ENCODE measurements at places on chromosomes 7 and 10.

DNA sequence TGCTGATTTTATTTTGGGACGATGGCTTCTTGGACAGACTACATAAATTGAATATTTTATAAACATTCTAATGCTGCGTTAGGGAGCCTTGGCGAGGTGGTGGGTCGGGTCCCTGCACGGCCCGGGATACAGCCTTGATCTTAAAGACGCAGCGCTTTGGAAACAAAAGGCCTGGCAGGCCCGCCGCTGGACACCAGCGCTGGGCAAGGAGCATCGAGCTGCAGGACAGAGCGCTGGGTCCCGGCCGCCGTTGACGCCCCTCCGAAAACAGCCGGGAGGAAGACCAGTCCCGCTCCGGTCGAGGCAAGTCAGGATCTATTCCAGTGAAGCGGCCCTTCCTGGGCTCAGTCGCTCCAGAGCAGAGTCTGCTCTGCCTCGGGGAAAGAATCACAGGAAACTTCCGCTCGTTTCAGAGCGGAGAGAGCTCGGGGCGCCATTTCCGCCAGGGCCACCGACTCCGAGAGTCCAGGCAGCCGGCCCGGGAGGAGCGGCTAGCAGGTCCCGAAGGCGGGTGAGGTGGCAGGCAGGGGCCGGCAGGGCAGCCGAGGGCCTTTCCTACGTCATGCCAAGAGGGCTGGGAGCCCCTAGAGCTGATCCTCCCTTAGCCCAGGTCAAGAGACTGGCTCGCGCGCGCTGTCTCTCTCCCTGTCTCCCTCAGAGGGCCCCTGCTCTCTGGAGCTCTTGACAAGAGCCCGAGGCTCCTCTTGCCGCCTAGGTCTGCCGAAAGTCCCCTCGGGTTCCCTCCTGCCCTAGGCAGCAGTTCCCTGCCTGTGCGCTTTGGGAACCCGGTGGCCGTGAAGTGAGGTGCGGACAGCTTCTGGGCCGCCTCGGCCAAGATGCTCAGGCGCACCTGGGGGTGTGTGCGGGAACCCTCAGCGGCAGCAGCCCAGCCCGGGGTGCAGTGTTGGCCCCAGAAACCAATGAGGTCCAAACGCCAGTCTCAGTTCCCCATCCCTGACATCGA, 1.4 kb upstream of the DRGX start:
- DNase-seq = no peak

GRCh38 chr10:121595806-121596688, 2.2 kb downstream of the FGFR2 start:
- no peak for DNase-seq

GRCh38 chr10:95550073-95550672, 11.0 kb downstream of the SORBS1 start:
- DNase-seq = no peak

GRCh38 chr10:44801383-44802327, 109.5 kb upstream of the TMEM72 start:
- DNase-seq = no peak

DNA sequence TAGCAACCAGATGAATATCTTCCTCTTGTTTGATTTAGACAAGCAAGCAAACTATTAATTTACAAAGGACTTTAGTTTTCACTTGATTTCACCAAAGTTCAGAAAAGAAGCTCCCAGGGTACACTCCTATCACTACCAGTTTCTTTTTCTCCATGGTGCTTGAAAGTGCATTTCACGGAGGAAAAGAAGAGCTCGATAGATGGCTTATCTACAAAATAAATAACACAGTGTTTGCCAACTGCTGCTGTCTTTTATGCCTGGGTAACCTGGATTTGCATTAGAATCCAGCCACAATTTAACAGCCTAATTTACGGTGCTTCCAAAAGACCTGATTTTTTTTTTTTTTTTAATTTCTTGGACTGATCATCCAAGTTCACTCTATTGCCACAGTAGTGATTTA, 275.7 kb downstream of the GPR37 start:
- DNase-seq = no peak

DNA sequence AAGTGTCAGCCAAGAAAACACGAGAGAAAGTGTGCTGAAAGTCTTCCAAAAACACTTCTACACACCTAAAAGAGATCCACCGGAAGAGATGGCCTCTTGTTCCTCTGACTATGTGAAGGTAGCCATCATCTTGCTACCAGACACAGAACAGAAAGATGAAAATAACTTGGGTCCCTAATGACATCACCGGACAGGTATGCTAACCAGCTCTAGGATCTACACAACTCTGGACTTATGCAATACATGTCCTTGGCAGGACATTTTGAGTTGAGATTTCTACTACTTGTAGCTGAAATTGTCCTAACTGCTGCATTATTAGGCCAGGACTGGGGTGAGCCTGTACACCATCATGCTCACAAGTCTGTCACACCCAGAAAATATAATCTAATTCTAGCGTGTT, 358.7 kb downstream of the ELMO1 start:
- DNase-seq = no peak

DNA sequence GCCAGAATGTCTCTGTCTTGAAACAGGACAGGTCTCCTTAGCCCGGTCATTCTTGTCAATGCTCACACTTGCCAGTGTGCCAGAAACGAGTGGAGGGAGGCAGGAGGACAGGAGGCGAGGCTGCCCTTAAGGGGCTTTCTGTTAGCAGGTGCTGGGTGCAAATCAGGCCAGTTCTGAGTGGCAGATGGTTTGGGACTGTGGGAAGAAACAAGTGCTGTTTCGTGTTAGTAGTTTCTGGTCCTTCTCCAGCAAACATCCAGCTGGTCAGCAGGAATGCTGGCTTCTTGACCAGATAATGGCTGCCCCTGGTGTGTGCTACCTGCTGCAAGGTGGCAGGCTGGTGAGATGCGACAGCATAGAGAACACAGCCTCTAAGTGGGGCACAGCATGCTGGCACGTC, 8.2 kb upstream of the NDUFB2 start:
- no peak for DNase-seq

GRCh38 chr7:24192053-24192452, 91.9 kb upstream of the NPY start:
- DNase-seq = no peak

DNA sequence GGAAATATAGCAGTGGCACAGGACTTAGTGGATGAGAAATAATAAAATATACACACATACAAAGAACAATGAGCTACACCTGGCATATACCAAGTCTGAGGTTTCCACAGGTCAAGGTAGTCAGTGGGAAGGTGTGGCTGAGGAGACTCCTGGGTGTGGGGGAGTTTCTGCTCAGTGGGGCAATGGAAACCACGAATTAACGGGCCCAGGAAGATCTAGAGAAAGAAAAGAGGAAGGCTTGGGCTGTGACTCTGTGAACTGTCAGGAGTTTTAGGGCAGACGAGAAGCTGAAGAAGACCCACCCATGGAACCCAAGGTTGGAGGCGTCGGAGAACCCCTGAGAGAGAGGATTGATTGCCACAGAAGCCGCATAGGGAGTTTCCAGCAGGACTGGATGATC, 196.5 kb downstream of the HERPUD2 start:
- no peak for DNase-seq

- DNase-seq = no peak
Observed at GRCh38 chr7:3028071-3028757, 15.5 kb downstream of the CARD11 start.

DNA sequence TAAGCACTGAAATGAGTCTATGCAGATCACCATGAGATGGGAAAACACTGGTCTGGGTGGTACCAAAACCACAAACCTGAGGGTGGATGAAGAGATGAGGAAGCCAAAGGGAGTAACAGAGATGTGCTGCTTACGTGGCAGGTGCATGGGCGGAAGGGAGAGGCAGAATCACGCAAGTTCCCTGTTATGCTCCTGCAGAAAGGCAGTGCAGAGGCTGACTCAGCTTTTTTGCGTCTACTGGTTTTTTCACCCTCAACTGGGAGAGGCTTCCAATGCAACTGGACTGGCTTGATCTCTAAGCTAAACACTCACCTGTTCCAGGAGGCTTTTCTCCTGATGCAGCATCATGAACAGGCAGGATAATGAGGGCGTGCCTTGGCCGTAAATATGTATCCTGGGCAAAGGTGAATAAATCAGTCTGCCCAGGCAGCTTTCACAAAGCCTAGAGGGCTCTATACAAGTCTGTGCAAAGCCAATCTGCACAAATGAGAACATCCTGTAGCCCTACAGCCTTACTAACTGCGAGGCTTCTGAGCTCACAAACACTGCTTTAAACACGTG, 95.4 kb upstream of the AFAP1L2 start:
- no peak for DNase-seq

DNA sequence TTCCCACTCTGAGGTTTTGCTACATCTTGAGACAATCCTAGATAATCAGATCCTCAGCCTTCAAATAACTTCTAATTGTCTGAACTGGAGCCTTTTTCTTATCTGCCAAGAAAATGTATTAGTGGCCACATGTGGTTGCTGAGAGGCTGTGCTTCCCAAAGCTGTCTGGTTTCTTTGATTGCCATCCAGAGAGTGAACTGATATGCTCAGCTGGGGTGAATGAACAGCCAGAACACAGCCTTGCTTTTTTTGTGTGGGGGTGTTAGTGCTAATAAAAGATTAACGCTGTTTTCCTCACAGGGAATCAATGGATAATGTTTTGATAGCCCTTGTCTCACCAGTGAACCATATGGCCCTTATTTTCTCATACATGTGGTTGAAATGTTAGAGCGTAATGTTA, 66.9 kb downstream of the BBS9 start:
- DNase-seq = no peak

GRCh38 chr7:47635091-47636080, 53.5 kb upstream of the TNS3 start:
- no peak for DNase-seq

GRCh38 chr10:70292004-70292403, 8.2 kb upstream of the NPFFR1 start:
- DNase-seq = no peak

DNA sequence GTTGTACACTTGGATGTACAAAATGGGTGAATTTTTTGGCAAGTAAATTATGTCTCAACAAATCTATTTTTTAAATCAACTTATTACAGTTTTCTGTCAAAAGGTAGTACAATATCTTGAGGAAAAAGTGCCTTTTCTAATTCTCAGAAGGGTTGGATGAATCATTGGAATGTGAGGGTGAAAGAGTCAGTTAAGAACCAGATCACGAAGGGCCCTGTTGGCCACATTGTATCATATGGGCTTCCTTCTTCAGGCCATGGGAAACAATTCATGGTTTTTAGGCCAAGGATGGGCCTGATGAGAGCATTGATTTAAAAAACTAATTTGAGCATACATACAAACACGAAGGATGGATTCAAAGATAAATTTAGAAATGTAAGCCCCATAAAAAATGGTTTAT, 503.7 kb downstream of the TNS3 start:
- DNase-seq = no peak

GRCh38 chr10:82934429-82934828, 1059.4 kb downstream of the NRG3 start:
- no peak for DNase-seq

- no peak for DNase-seq
Observed at GRCh38 chr7:27223941-27224575, 18.5 kb upstream of the EVX1 start.

- no peak for DNase-seq
Observed at GRCh38 chr10:28312572-28312971, 9.7 kb upstream of the MPP7 start.

DNA sequence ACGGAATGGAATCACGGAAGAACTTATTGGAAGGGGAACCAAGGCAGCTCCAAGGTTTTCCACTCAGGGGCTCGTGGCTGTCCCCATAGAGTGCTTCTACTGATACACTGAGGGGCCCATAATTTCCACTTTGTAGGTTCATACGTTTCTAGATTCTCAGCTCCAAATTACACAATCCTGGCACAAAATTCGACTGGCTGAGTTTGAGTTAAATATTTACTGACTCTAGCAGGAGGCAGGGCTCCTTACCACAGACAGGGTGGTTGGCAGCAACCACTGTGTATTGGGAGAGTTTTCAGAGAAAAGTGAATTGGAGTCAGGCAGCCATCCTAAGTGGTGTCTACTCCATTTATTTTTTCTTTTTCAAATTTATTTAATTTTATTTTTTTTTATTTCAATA, 55.4 kb upstream of the SEC61G start:
- DNase-seq = no peak

DNA sequence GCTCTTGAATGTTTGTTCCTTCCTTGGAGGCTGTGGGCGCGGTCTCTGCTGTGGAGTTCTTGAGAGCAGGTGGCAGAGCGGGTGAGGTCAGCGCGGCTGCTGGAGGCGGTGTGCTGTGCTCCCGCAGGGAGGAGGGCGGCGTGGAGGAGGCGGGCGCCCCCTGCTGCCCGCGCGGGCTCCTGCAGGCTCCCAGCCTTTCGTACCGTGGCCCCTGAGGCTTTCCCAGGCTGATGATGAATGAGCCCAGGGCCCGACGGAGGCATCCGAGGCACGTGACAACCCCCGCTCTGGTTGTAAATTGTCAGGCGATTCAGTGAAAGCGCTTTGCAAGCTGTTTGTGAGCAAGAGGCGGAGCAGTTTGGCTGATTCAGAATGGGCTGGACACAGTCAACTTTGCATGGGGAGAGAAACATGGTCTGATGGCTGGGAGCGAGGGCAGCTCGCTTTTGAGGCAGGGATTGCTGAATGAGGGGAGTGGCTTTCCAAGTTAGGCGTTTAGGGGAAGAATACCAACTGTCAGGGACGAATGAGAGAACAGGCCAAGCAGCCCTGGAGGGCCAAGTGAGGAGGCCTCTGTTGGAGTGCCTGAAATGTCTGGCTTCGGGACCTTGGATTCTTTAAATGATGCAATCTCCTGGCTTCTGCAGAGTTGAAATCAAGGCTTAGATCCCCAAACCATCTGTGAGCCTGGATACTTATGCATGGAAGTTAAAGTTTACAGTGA, 46.6 kb downstream of the CDHR3 start:
- DNase-seq = peak; percentile 65

- DNase-seq = no peak
Observed at GRCh38 chr10:75651417-75651816, 220.0 kb downstream of the LRMDA start.

DNA sequence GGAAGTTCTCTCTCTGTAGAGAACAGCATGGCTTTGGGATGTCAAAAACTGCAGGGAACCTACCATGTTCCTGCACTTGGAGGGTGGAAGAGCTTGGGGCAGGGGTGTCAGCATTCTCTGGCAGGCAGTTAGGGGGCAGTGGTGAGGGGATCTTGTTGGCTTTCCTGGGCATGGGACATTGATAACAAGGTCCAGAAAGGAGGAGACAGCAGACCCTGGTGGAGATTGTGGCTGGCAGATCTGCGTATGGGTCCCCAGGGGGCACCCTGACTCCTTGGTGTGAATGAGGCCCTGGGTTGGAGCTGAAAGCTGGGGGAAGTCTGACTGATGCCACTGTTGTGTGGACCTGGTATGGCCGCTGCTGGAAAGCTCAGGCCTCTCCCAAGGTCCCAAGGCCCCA, 22.9 kb upstream of the CAMK2B start:
- DNase-seq = no peak

- no peak for DNase-seq
Observed at GRCh38 chr10:114261076-114261475, 22.0 kb downstream of the VWA2 start.

DNA sequence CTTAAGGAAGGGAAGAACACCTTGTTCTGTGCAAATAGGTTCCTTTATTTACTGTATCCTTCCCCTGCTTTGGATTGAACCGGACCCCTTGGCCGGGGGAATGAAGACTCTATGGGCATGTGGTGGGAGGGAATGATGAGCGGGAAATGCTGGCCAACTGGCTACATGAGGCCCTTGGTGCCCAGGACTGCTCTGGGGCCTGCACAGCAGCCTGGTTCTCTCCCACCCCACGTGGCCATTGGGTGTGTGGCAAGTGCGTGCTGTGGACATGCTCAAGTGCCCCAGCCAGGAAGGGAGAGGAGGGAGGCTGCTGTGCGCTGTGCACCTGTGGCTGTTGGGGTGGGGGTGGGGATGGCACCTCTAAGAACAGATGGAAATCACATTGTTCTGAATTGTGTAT, 917.0 kb upstream of the GHITM start:
- DNase-seq = no peak

GRCh38 chr7:151378011-151378410, 31.8 kb downstream of the WDR86 start:
- peak; percentile 5 for DNase-seq

Data from GM12891 (cell line).